ENCODE measurements at places on chromosomes 6 and 20.

DNA sequence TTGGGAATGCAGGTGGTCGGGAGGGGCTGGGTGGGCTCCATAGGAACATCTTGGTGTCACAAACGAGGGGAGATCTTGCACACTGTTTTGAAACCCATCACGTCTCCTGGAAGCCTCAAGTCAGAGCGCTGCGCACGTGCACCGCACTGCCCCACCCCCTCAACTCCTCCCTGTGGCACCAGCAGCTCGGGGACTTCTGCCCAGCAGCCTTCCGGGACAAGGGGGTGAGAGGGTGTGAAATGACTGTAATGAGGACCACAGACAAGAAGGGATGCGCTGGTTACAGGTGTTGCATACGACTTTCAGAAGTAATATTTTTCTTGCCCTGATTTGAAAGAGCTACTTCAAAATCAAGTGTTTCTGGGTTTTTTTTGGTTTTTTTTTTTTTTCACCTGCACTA, 60.3 kb downstream of the FOXC1 start:
- no peak for DNase-seq

GRCh38 chr6:163291622-163292021, 122.9 kb upstream of the QKI start:
- no peak for DNase-seq

GRCh38 chr20:35616465-35617396, 1.1 kb downstream of the SPAG4 start:
- peak; percentile 60 for DNase-seq

GRCh38 chr6:84358581-84358980, 131.1 kb upstream of the CEP162 start:
- no peak for DNase-seq

DNA sequence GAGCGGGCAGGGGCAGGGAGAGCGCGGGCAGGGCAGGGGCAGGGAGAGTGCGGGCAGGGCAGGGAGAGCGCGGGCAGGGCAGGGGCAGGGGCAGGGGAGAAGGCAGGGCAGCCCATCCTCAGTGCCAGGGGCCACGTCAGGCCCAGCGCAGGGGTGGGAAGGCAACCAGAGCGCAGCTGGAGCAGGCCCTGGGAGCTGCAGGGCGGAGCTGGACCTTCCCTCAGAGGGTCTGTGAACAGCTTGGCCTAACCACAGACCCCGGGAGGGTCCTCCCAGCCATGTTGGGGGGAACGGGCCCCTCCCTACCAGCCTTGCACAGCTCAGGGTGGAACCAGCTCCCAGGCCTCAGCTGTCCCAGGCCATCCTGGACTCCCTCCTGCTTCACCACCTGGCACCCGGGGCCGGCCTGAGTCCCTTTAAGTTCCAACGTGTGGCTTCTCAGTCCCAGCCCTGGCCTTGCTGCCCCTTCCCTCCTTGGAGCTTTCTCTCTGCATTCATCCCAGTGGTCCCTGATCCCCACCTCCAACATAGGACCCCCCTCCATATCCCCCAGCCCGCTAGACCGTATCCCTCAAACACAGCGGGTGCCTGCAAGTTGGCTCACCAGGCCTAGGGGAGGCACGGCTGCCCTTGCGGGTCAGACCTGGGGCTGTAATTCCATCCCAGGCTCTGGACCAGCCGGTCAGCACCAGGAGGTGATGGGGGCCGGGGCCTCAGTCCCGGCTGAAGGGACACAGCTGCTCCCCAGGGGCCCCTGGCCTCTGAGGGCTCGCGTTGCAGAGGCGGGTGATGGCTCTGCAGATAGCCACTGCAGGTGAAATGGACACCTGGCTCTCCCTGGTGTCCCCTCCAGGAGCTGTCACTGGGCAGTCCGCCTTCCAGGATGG, 5.6 kb upstream of the ZBTB46 start:
- DNase-seq = no peak

GRCh38 chr20:11807054-11808048, 110.3 kb upstream of the BTBD3 start:
- no peak for DNase-seq

All from frontal cortex (tissue), 4 donors.